ENCODE measurements at places on chromosomes 7 and 10.

- DNase-seq, result no peak
These were observed 186.8 kb downstream of the CUX1 start for GRCh38 chr7:102004229-102004628.

DNA sequence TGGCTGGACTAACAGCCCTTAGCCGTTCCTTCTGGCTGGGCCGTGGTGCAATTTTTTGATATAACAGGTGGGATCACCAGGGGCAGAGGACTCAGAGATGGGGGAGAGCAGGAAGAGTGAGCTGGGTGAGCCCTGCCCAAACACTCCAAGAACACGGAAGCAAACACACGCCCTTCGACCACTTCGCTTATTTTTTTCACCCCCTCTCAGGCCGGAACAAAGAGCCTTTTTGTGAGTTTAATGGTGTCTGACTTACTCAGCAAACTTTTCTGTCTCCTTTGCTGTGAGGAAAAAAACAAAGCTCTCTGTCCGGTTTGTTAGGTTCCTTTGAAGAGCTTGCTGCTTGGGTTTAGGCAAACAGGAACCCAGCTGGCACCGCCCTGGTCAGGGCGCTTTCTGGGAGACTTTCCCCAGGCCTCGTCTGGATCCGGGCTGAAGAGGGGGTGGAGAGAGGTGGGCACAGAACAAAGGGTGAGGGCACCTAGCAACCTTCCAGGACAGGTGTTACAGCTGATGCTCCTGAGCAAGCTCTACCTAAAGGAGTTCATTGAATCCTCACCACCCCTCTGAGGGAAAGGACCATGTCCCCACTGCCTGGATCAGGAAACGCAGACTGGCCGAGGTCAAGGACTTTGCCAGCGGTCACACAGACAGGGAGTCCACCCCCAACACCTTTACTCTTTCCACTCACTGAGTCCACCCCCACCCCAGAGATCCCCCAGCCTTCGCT lies 23.3 kb downstream of the CALML3 start:
- no peak for DNase-seq

- DNase-seq, result no peak
These were observed 27.4 kb upstream of the FXYD4 start for GRCh38 chr10:43344051-43344450.

DNA sequence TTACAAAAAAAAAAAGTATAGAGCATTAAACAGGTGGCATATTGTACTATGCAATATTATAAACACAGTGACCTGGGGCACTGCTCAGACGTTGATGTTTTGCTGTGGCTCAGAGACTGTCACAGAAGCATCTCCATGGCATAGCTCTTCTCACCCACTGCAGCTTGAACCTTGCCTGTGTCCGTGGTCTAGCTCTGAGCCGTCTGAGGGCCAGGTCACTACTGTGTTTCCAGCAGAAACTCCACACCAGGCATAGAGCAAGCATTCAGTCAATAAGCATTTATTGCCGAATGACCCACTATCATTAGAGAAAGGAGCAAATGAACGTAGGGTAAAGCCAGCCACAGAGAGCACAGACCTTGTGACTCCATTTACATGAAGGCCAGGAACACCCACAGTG lies 443.2 kb upstream of the FOXK1 start:
- no peak for DNase-seq

DNA sequence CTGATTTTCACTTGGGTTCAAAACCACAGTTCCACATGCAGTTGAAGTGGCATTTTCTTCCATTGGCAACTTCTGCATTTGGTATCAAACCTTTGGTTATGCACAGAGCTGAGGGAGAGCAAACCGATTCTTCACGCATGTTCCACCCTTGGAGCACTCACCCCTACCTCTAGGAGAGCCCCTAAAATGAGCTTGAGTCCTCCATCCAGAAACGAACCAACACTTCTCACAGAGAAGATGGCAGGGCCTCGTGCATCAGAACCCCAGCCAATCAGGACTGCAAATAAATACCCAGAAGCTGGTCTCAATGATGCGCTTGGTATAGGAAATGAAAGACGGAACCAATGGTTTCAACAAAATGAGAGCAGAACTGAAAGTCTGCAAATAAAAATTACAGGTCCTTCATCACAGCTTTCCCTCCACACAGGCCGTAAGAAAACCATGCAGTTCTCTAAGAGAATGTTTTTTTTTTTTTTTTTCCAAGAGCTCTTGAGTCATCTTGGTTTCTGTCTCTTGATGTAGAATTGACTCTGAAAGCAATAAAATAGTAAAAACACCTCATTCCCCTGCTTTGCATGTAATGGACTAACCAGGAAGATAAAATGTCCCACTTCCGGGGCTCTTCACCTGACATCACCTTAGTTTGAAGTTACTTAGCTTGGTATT lies 23.9 kb downstream of the KLF6 start:
- peak; percentile 79 for DNase-seq

- DNase-seq, result no peak
These were observed 125.1 kb downstream of the RAPGEF5 start for GRCh38 chr7:22231806-22232205.

GRCh38 chr10:25849268-25849667 lies 84.8 kb upstream of the MYO3A start:
- no peak for DNase-seq

- DNase-seq, result no peak
These were observed 18.1 kb downstream of the COL1A2 start for GRCh38 chr7:94412762-94413322.

GRCh38 chr10:4546500-4546899 lies 279.5 kb upstream of the AKR1E2 start:
- DNase-seq, result no peak

- DNase-seq, result no peak
These were observed 100.1 kb downstream of the SLC13A1 start for GRCh38 chr7:123099712-123100111.

DNA sequence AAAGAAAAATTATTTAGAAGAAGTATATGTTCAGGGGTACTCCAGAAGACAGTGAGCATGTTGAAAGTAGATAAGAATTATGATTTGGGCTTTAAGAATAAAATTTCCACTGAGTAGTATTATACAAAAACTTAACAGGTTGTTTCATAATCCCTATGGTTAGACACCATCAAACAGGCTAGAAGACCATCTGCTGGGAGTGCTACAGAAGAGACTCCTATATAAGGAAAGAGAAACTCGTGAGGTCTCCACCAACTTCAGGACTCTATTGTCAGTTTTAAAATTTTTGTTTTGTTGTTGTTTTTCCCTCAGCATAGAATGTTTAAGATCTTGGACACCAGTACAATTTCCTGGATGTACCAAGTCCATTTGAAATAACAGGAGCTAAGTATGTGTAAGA lies 13.1 kb downstream of the DNAJC1 start:
- DNase-seq, result no peak

DNA sequence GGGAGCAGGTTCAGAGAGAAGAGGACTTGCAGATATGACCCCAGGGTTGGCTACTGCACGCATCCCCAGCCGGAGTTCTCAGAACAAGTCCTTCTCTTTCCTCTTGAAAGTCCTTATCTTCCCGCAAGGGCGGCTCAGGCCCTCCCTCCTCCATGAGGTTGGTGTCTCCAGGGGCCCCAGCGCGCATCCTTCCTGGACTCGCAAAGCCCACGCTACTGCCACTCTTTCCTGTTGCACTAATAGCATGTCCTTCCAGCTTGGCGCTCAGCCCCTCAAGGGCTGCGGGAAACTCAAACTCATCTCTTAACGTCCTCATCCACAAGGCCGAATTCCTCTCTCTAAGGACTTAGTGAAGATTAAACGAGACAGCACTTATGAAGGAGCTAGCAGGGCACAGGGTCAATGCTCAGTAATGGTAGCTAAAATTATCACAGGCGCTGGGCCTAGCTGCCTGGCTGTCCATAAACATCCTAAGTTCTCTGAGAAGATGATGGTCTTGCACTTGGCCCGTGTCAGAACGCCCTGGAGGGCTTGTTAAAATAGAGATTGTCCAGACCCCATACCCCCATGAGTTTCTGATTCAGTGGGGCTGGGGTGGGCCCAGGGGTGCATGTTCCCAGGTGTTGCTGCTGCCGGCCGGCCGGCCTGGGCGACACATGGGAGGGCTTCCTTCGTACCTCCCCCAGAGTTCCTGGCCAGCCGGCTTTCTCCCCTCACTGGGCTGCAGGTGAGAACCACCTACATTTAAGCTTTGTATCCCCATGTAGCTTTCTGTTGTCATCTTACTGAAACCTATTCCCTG lies 261.4 kb downstream of the COBL start:
- DNase-seq, result no peak

DNA sequence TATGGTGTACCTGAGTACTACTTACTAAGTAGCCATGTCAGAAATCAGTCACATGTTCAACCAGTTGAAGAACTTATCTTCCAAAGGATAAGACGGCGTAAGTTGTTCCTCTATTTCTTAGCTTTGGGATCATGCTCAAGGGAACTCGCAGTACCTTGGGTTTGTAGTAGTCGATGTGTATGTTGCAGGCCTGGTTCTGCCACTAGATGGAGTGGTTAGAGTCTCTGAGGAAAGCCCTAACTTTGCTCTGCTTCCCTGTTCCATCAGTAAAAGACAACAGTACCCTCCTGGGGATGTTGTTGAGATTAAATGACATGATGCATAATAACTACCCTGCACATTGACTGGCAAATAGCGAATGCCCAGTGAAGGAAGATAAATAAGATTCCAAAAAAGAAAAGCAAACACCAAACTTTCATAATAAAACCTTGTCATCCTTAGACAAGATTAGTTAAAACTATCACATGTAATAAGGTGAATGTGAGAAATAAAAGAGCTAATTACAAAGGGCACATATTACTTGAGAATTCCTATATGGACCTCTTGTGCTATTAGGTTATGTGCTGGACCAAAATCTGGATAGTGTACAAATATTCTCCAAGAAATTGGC lies 165.9 kb downstream of the ABCA13 start:
- DNase-seq, result no peak

DNA sequence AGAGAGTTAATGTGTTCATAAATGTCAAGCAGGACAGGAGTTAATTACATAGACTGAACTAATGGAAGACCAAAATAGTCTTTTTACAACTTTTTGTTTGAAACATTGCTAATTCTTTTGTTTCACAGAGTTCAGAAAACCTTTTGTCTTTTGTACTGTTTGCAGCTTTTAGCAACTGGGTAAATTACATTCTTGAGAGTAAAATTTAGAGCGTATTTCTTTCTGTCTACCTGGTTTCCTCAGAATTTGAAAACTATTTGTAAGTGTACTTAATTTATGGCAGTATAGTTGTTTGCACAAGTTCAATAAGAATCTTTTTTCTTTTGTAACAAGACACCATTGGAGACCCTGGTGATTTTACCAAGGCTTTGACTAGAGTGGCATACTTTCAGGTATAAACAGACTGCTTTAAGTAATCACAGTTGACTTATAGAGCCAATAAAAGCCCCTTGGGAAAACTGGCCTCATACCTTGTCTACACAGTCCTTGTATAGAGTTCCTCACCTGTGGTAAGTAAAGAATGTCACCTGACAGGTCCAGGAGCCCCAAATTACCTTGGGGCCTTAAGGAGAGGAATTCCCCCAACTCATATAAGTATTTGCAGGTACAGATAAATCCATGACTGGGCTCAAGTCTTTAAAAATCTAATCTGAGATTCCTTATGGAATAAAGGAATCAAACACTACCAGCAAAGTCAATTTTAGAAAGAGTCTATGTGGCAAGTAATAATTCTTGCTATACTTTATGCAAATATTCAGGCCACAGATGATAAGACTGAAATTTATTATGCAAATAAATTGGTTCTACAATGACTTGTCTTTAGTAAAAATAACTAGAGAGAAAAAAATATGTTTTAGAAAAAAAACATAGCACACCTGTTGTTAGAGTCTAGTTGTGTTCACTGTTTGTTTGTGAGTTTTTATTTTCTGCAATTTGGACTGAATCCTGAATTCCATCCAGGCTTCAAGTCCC lies 23.6 kb upstream of the CREB3L2 start:
- no peak for DNase-seq

- no peak for DNase-seq
These were observed 9.5 kb downstream of the LMOD2 start for GRCh38 chr7:123665157-123665556.

GRCh38 chr10:5125315-5126044 lies 31.3 kb downstream of the AKR1C3 start:
- no peak for DNase-seq

GRCh38 chr7:92854501-92855238 lies 18.3 kb upstream of the CDK6 start:
- no peak for DNase-seq

- DNase-seq, result no peak
These were observed 4.7 kb upstream of the MGMT start for GRCh38 chr10:129462257-129462795.

GRCh38 chr7:40640566-40640965 lies 505.8 kb downstream of the SUGCT start:
- no peak for DNase-seq

GRCh38 chr7:80183900-80184685 lies 49.5 kb downstream of the GNAI1 start:
- DNase-seq, result no peak

- DNase-seq, result no peak
These were observed 117.3 kb downstream of the BMPER start for GRCh38 chr7:34022626-34023025.

GRCh38 chr7:22049766-22050500 lies 104.2 kb upstream of the CDCA7L start:
- DNase-seq, result no peak

- no peak for DNase-seq
These were observed 743 bp upstream of the POR start for GRCh38 chr7:75914169-75914654.

DNA sequence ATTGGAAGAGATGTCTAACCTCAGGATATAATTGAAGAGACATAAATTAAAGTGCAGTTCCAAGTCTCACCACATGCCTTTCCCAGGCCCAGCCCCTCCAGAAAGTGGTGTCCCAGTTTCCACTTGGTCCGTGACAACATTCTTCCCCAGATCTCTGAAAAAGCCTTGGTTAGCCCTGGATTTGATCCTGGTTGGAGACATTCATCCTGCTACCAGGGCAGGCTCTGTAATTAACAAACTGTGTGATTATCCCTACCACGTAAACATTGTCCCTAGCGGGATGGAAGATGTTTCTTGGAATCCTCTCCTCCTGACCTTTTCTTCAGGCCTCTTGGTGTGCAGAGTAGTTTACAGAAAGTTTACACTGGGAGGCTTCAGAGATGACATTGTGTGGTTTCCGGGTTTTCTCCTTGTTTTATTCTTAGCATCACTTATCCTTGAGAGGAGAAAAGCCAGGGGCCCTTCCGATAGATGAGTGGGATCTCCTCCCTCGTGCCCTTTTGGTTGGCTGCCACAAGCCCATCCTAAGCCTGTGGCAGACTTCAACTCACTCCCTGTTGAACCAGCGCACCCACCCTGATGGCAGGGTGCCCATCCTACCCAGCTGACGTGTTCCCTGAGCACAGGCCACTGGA lies 83.8 kb downstream of the COL13A1 start:
- no peak for DNase-seq

GRCh38 chr10:124313374-124313773 lies 105.3 kb downstream of the OAT start:
- no peak for DNase-seq

- no peak for DNase-seq
These were observed 349.2 kb downstream of the GLRX3 start for GRCh38 chr10:130485236-130485957.

- DNase-seq, result no peak
These were observed 39.5 kb downstream of the ADK start for GRCh38 chr10:74190494-74190893.

- peak; percentile 15 for DNase-seq
These were observed 40.9 kb upstream of the MET start for GRCh38 chr7:116630932-116631671.

- DNase-seq, result no peak
These were observed 152.7 kb downstream of the GLI3 start for GRCh38 chr7:42084263-42084662.
